ENCODE measurements at places on chromosomes 12 and 14.
A peak's percentile ranks its signal among the peaks of the same experiment; 100 is the strongest.

DNA sequence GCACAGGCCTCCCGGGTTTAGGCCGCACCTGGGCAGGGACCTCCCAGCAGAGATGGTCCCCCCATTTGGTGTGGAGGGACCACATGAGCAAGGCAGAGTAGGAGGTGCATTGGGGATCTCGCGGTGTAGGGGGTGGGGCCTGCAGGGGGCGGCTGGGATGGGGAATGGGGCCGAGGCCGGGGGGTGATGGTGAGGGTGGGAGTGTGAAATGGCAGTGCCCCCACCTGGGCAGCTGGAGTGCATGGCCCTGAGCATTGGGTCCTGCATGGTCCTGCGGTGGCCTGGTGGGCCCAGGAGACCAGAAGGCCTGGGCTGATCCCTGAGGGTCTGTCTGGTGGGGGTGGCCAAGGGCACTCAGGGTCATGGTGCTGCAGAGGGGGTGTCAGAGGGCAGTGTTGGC lies 111.8 kb downstream of the KIF26A start:
- no peak for DNase-seq

DNA sequence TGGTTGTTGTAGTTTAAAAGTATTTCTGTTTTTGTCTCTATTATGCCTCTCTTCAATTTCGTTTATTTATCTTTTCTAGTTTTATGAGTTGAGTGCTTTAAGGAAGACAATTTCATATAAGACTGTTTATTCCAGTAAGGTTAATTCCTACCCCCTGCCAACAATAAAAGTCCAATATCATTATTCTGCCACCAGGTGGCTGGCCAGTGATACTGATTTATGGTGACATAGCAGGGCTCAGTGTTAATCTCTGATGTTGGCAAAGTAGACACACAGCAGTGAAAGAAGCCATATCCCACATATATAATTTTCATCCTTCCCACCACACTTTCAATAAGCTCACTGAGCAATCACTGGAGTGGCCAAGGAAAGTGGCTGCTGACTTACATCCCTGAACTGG lies 69.0 kb upstream of the BMP4 start:
- peak; percentile 43 for DNase-seq

- no peak for DNase-seq
Measured at GRCh38 chr12:62016021-62016420, 244.2 kb upstream of the USP15 start.

DNA sequence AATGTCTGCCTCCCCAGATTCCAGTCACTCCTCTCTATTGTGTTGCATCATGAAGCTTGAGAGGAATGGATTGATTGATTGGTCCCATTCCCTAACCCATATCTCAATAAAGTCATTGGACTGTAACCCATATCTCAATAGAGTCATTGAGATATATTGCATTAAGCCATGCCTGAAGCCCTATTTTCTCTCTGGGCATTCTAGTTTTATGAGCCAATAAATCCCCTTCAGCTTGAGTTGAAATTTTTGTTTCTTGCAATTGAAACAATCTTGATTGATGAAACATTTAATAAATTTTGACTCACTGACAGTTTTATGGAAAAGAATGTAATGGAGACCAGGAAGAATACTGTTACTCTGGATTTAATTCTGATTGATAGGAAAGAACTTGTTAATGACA lies 20.8 kb upstream of the OR4E1 start:
- no peak for DNase-seq

- no peak for DNase-seq
Measured at GRCh38 chr14:39875028-39875427, 442.8 kb upstream of the FBXO33 start.

GRCh38 chr12:119036878-119037825 lies 55.8 kb downstream of the SRRM4 start:
- DNase-seq = no peak

DNA sequence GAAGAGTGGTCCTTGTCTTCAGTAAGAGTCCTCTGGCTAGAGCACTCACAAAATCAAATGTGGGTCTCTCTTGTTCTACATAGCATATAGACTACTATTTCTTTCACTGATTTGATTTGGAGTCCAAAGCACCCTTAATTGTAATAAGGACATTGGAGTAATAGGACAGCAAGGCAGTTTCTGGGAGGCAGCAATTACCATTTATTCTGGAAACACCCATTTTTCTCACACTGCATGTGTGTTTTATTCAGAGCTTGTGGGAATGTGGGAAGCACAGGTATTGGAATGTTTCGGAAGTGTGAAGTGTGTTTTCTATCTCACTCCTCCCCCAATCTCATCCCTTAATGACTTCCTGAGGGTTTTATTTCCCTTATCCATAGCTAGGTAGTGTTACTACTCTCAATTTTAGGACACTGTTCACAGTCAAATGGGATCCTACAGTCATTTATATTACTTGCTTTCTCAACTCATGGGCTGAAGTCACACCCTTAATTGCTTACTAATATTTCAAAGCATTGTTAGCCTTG lies 20.2 kb downstream of the PCBP2 start:
- no peak for DNase-seq

- no peak for DNase-seq
Measured at GRCh38 chr12:14959916-14960496, 1.4 kb downstream of the ARHGDIB start.

- DNase-seq = peak; percentile 25
Measured at GRCh38 chr14:75811872-75812499, 150.9 kb downstream of the TTLL5 start.

DNA sequence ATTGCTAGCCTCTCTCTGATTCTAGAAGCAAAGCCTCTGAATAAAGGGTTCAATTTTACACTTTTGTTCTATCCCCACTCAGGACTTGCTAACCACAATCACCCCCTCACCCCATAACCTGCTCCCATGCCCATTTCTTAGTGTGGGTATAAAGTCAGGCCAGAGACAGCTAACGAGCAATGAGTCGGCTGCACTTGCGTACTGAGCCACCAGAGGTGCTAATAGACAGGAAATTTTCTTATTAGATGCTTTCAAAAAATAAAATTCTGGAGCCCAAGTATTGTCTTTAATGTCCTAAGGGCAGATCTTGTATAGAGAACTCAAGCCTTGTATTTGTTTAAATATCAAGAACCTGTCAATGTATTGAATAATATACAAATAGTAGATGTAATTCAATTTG lies 256.9 kb downstream of the SYT1 start:
- DNase-seq = no peak

DNA sequence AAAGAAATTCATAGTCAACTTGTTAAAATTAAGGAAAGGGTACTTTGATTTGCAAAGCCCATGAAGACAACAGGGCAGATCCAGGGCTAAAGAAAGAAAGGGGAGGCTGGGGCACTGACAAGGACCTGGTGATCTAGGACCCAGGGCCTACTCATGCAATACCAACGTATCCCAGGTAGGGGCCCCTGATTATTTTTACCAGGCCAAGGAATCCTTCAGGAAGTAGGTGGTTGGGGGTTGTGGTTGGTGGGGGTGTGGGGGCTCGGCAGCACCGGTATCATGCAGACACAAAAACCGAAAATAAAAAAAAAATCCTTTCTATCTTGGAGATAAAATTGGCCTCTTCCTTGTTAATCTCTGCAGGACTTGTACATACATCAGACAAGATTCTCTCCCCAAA lies 47.5 kb downstream of the GSC start:
- no peak for DNase-seq

- no peak for DNase-seq
Measured at GRCh38 chr12:57092529-57092862, 3.6 kb downstream of the NAB2 start.

GRCh38 chr14:58082491-58083098 lies 69.4 kb downstream of the ARMH4 start:
- peak; percentile 89 for DNase-seq

GRCh38 chr14:28745176-28745575 lies 21.4 kb upstream of the FOXG1 start:
- no peak for DNase-seq

DNA sequence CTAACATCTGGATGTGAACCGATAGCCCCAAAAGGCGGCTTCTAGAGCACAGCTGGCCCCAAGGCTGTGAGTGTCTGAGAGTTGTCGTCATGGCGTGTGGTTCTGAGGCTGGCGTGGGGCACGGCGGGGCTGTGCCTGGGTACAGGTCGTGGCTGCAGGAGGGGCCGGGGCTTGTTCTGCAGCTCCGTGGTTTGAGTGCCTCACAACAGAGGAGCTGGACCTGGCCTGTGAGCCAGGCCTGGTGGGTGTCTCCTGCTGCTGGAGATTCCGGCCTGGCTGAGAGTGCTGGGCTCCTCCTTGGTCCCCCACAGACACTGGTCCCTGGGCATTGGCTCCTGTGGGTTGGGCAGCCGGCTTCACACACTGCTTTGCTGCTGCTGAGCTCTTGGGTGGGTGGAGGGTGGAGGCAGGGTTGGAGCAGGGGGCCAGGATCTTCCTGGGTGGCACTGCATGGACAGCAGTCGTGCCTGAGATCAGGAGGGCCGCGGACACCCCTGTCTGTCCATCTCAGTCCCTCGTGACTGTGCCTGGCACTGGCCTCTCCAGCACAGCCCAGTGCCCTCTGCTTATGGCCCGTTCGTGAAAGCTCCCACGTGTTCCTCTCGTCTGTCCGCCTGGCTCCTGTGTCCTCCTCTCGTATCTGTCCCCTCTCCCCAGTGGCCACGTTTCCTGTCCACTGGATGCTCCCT lies 31.8 kb upstream of the TEX22 start:
- DNase-seq = no peak

DNA sequence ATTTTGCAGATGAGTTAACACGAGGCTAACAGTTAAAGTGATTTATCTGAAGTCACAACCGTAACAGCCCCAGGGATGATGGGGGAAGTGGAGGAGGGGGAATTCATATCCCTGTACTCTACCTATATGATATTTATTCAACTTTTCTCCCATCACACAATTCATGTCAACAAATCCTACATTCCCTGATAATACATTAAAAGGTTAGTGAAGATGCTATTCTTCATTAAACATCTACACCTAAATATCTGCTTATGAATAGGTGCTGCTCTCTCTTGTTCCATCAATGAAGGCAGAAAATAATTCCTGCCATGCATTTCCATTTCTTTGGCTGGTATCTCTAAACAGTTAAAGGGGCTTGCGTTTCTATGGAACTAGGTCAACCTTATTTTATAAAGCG lies 6.8 kb downstream of the YBX3 start:
- no peak for DNase-seq

DNA sequence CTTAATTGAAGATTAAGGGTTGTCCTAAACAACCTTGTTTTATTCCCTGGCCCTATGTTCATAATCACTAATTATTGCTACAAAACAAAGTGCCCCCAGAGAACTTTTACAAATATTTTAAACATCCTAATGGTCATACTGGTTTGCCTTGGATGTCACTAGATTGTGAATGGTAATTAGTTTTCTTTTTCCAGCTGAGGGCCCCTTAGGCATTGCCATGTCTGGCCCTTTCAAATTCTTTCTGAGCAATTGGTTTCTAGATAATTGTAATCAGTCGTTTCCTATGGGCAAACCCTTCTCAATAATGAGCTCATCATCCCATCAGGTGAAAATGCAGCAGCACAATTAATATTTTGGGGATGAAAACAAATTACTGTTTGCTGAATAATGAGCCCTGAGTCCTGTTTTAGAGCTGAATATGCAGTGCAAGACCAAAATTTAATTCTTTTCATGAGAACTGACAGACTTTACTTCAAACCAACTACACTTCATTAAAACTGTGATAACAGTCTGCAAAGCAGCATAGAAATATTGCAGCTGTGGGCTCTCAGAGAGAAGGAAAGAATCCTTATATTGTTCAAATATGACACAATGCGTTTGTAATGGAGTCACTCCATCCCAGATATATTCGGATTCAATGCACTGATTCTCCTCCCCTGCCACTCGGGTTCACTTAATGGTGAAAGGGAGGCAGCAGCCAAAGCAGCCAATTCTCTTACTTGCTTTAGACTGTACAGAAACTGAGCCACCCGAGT lies 67.7 kb upstream of the ARHGAP5 start:
- no peak for DNase-seq

- DNase-seq = no peak
Measured at GRCh38 chr12:51969643-51970042, 18.1 kb downstream of the ACVR1B start.

GRCh38 chr14:88914956-88915355 lies 90.5 kb downstream of the TTC8 start:
- DNase-seq = no peak

DNA sequence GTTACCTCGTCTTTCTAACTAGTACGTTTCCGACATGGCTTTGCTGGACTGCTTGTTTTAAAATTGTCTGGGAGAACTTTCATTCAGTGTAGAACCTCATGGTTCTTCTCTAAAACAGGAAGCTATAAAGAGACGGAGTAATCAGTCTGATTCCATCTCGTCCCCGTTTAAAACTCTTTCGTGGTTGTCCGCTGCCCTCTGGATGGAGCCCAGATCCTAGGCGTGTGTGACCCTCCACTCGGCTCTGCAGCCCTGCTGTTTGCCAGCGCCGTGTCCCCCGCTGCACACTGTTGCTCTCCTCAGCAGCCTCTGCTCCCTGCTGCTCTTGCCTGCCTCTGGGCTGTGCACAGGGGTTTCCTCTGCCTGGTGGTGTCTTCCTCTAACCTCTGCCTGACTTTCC lies 50.2 kb downstream of the SLC8B1 start:
- no peak for DNase-seq

DNA sequence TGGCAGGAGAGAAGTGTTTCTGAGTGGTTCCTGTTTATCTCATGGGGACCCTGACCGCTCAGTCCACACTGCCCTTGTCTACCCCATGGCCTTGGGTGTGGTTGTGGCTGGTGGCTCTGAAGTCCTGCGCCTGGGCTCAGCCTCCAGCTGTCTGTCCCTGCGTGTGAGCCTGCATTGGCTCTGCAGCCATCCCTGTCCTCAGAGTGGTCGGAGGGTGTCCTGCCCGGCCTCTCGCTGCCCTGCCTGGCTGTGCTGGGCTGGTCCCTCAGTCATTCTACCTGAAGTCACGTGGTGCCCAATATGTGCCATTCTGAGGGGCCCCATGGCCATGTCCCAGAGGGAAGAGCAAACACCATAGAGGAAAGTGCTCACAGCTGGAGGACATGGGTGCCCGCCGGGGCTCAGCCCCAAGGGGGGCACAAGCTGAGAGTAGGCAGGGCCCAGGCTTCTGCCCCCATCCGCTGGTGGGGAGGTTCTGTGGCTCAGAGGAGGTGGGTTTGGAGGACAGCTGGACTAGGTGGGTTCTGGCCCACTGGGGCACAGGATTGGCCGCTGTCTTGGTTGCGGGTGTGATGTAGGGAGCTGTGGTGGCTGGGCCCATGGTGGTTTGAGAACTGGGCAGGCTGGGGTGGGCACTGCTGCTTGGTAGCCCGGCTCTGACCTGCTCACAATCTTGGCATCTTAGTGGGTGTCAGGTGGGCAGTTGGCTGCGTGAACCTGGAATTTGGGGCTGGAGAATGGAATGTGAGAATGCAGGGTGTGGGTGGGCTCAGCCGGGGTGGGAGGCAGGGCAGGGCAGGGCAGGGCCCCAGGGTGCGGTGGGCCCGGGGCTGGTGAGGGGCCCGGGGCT lies 11.6 kb downstream of the TEDC1 start:
- no peak for DNase-seq

GRCh38 chr12:87603727-87604126 lies 425.5 kb downstream of the C12orf50 start:
- DNase-seq = peak; percentile 1

- DNase-seq = no peak
Measured at GRCh38 chr12:4947253-4947652, 37.5 kb downstream of the KCNA1 start.

GRCh38 chr14:53002576-53002975 lies 51.7 kb upstream of the FERMT2 start:
- no peak for DNase-seq

Data from adipocyte (in vitro differentiated cells).